ENCODE measurements at places on chromosomes 4 and X.

- DNase-seq, result no peak
Observed at GRCh38 chr4:39587881-39588280, 50.8 kb downstream of the SMIM14 start.

- no peak for DNase-seq
Observed at GRCh38 chr4:2076908-2077536, 17.9 kb downstream of the NAT8L start.

- DNase-seq, result no peak
Observed at GRCh38 chrX:107576841-107577240, 51.5 kb upstream of the PRPS1 start.

DNA sequence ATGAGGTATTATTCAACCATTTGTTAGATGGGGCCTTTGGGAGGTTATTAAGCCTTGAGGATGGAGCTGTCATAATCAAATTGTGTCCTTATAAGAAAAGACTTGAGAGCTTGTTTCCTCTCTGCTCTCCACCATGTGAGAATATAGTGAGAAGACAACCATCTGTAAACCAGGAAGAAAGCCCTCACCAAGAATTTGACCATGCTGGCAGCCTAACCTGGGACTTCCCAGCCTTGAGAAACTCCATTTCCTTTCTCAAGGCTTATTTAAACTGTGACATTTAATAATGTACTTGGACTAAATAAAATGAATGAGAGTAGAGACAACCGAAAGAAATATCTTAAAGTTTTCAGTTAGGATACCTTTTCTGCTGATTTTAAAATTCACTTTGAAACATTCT lies 83.7 kb upstream of the GC start:
- DNase-seq, result no peak

GRCh38 chrX:37371578-37371991 lies 22.4 kb downstream of the PRRG1 start:
- no peak for DNase-seq

DNA sequence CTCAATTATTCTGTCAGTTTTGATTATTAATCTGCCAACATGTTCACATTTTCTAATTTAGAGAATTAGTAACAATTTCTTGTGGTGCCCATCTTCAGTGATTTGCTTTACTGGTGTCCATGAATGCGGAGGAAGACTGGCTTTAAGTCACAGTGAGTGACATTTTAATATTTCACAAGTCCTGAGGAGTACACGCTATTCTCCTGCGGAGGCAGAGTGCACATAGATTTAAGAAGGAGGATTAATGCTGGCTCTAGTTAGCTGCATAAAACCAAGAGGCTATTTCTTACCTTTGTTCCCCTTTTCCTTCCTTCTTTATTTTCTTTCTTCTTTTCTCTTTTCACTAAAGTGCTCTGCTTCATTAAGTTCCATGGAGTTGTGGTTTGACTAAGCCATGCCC lies 495.2 kb upstream of the IGFBP7 start:
- DNase-seq, result no peak

DNA sequence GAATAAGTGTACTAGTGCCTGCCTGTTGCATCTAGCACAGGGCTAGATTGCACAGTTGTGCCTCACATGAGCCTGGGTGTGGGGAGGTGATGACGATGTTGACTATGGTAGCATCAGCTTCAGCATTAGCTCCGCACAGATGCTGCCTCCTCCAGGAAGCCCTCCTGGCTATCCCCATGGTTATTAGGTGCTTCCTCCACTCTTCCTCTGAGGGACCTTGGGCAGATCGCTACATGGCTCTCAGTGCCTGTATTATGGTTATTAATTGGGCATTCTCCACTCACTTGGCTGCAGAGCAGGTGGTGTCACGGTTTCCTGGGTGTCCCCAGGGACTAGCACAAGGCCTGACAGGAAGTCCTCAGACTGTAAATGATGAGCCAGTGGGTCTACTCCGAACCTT lies 325.6 kb downstream of the ARHGAP10 start:
- no peak for DNase-seq
